ENCODE measurements at places on chromosomes 7 and 10.

GRCh38 chr10:77512219-77512578, 125.4 kb downstream of the KCNMA1 start:
- no peak for DNase-seq

DNA sequence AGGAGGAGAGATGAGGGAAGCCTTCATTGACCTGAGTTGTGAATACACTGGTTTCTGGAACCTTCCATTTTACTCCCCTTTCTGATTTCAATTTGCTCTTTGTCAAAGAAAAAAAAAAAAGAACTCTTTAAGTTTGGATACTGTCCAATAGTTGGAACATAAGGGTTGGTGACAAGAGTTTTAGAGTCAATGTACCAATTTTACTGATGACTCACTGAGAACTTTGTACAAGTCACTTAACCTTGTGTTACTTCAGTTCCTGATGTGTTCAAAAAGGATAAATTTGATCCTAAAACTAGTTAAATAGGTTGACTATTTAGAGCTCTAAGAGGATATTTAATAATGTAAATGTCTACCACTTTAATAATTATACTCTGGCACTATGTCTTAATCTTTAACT, 4.1 kb upstream of the CDK14 start:
- DNase-seq = no peak

DNA sequence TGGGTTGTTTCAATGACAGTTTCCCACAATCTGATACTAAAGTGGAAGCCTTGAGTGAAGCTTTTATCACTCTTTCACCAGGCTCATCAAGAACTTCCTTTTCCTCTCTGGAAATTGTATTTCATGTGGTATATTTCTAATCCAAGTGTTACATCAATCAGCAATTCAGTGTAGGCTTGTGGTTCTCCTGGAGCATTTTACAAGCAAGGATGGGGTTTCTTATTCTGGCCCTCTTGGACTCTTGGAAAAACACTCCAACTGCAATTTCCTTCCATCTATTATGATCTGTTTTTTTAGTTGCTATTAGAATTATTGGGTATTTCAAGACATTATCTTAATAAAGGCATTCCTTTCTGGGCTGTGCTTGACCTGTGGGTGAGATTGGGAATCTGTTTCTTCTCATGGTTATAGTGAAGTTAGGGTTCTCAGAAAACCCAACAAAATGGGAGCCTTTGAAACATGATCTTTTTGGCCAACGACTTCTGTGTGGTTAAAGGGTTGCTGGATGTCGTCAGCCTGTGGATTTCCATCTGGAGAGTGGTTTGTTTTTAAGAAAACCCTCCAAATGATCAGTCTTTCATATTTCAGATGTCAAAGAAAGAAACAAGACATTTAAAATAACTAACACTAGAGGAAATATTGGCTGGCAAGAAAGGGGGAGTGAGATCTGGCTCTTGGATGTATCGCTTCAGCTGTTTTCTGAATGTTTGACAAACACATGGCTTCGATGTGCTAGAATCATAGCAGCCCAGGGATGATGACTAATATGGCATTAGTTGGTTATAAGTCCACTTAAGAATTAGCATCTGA, 540.2 kb downstream of the LRMDA start:
- DNase-seq = no peak

DNA sequence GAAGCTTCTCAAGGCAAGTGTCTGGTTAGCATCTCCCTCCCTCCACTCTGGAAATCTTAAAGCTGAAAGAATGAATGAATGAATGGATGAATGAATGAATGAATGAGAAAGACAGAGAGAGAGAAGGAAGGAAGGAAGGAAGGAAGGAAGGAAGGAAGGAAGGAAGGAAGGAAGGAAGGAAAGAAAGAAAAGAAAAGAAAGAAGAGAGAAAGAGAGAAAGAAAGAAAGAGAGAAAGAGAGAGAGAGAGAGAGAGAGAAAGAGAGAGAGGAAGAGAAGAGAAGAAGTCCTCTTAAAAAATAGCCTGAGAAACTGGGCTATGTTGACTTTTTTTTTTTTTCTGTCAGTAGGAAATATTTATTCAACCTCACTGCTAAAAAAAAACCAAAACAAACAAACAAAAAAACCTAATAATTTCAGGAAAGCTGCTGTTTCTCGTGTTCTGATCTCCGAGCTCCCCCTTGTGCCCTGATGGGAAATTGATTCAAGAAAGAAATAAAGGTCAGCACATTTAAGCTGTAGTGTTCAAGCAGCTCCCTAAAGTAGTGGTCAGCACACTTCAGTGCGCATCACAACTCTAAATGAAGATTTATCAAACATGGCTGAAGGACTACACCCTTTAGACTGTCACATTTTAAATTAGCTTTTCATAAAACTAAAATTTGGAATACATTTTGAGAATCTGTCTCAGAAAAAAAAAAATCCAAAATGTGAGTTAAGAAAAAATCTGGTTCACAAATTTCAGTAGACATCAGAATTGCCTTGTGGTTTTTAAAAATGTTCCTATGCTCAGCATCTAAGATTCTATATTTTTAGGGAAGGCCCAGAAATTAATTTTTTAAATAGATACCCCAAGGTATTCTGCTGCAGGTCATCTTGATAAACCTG, 154.3 kb downstream of the ELAPOR2 start:
- no peak for DNase-seq

- peak; percentile 19 for DNase-seq
These were observed 86.2 kb upstream of the DYNC1I1 start for GRCh38 chr7:95686109-95686508.

DNA sequence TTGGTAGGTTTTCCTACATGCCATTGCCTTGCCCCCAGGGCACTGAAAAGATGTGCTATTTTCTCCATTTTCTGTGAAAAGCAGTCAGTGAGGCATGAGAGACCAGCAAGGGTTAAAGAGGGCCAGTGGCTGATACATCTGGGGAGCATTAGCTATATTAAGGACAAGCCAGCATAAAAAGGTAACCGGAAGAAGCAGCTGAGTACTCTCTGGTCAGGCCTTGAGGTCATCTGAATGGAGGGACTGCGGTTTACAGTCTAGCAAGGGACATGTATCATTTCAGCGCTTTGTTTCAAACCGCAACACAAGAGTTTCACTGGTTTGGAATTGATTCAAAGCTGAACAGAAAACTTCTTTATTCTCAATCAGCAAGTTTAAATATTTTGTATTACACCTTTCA, 120.4 kb downstream of the EPDR1 start:
- no peak for DNase-seq

GRCh38 chr7:138892006-138892630, 89.1 kb downstream of the KIAA1549 start:
- DNase-seq = no peak

GRCh38 chr10:98041352-98042043, 11.1 kb upstream of the CRTAC1 start:
- peak; percentile 44 for DNase-seq

GRCh38 chr10:24376731-24377130, 167.8 kb downstream of the KIAA1217 start:
- no peak for DNase-seq

GRCh38 chr10:103768345-103768744, 87.0 kb downstream of the SH3PXD2A start:
- DNase-seq = no peak

GRCh38 chr10:132185601-132186487, 904 bp upstream of the DPYSL4 start:
- DNase-seq = peak; percentile 47

Data from left ventricle myocardium inferior (tissue), 1 donor.